ENCODE measurements at places on chromosomes 6 and 20.

- no peak overlapping the region for H3K27ac ChIP-seq
- H3K4me3 ChIP-seq = no peak overlapping the region
- no peaks in the 10 kb centered on the region for H3K4me1 ChIP-seq
- DNase-seq = no peak
- H3K27me3 ChIP-seq = peaks cover 2% of the 10 kb centered on the region
- no peaks in the 10 kb centered on the region for H3K36me3 ChIP-seq
These were observed 10.5 kb upstream of the ZNF334 start for GRCh38 chr20:46523696-46524328.

DNA sequence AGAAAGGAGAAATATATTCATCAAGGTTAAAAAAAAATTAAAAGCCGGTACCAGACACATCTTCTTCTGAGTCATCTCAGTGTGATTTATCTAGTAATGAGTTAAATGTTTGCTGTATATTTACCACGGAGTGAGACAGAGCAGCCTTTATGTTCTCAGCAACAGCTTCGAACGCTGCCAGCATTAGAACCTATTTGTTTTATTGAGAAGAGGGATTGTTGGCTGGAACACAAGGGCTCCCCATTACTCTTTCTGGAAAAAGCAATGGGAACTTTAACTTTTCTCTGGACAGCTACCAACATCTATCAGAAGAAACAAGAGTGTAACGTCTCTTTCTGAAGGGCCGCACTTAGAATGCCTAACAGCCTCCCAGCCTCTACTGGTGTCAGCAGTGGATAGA, 105.3 kb upstream of the TAB2 start:
- peaks cover 29% of the 10 kb centered on the region for H3K4me1 ChIP-seq
- H3K4me3 ChIP-seq = no peak overlapping the region
- H3K27ac ChIP-seq = peak overlapping the region; percentile 35

DNA sequence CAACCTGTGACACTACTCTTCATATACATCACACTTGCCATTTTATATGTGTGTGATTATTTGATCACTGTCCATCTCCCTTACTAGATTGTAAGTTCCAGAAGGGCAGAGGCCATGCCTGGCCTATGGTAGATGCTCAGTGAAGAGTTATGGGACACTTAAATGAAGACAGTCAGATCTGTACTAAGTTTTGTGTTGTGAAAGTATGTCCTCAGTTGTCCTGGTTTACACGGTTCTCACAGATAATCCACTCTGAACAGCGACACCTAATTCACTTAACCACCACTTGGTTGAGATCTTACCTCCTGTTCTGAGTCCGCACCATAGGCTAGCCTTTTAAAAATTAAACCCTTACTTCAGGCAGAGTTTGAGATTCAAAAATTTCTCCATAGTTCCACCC, 434.1 kb upstream of the SOX4 start:
- no peak overlapping the region for H3K4me3 ChIP-seq
- H3K27ac ChIP-seq = no peak overlapping the region
- no peaks in the 10 kb centered on the region for H3K36me3 ChIP-seq
- no peaks in the 10 kb centered on the region for H3K27me3 ChIP-seq
- no peaks in the 10 kb centered on the region for H3K4me1 ChIP-seq

DNA sequence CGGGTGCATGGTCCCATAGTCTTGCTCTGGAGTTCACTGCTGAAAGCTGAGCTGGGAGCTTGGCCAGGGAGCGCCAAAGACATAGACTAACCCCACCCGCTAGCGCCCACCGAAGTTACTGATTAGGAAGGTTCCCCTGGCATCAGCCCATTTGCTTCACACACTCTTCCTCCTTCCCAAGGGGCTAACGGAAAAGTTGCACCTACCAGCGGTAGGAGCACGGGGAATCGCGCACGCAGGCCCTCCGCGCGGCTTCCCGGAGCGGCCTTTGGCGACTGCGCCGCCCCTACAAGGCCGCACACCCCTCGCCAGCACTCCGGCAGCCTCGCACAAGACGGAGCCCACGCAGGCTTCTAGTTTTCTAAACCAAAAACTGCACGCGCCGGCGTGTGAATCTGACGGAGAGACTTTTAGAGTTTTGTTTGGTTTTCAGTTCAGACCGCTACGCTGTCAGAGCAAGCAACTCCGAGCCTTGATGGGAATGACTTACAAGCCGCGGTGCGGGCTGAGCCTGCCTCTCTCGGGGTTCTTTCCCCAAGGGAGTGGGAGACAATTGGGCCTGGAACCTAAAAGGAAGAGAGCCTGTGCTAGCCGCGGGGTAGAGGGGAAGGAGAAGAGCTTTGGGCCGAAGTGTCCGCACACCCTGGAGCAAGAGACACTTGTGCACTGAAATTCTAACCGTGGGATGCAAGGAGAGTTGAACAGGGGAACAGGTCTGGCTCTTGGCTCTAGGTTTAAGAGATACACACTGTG, 891 bp upstream of the POU3F2 start:
- H3K27ac ChIP-seq = no peak overlapping the region
- no peaks in the 10 kb centered on the region for H3K36me3 ChIP-seq

DNA sequence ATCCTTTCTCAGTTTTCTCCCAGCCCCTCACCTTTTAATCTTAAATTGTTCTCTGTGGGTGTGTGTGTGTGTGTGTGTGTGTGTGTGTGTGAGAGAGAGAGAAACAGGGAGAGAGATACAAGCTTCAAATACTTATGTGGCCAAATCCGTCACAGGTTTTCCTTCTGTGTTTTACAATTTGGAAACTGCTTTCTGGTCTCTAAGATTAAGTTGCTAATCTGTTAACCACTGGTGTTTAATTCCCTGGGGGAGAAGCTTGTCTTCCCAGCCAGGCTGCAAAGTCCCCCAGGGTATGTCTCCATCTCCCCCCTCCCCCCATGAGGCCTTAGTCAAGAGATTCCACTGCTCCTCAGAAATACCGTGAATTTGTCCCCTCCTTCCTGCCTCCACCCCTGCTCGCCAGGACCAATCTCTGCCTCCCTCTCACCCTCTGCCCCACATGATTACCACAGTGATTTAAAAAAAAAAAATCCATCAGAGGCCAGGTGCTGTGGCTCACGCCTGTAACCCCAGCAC, 49.0 kb downstream of the RIPOR3 start:
- DNase-seq = no peak
- H3K27ac ChIP-seq = no peak overlapping the region
- H3K27me3 ChIP-seq = no peaks in the 10 kb centered on the region
- H3K4me3 ChIP-seq = no peak overlapping the region

GRCh38 chr20:50399917-50400704, 110.1 kb upstream of the PTPN1 start:
- H3K27ac ChIP-seq = no peak overlapping the region
- no peak for DNase-seq
- H3K4me3 ChIP-seq = no peak overlapping the region
- no peaks in the 10 kb centered on the region for H3K27me3 ChIP-seq
- H3K36me3 ChIP-seq = no peaks in the 10 kb centered on the region

GRCh38 chr6:20893412-20893811, 359.2 kb downstream of the CDKAL1 start:
- DNase-seq = no peak
- no peak overlapping the region for H3K4me3 ChIP-seq
- no peak overlapping the region for H3K27ac ChIP-seq
- H3K4me1 ChIP-seq = no peaks in the 10 kb centered on the region
- H3K36me3 ChIP-seq = no peaks in the 10 kb centered on the region

DNA sequence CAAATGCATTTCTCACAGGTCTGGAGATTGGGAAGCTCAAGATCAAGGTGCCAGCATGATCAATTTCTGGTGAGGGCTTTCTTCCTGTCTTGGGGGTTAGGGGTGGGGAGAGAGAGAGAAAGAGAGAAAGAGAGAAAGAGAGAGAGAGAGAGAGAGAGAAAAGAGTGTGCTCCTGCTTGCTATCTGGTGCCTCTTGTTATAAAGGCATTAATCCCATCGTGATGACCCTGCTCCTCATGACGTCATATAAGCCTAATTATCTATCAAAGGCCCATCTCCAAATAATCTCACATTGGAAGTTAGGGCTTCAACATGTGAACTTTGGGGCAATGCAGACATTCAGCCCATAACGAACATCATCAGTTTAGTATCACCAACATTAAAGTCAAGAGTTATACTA, 114.8 kb downstream of the EYA4 start:
- H3K4me1 ChIP-seq = no peaks in the 10 kb centered on the region
- no peak overlapping the region for H3K4me3 ChIP-seq
- H3K36me3 ChIP-seq = no peaks in the 10 kb centered on the region
- H3K27me3 ChIP-seq = no peaks in the 10 kb centered on the region
- no peak for DNase-seq

DNA sequence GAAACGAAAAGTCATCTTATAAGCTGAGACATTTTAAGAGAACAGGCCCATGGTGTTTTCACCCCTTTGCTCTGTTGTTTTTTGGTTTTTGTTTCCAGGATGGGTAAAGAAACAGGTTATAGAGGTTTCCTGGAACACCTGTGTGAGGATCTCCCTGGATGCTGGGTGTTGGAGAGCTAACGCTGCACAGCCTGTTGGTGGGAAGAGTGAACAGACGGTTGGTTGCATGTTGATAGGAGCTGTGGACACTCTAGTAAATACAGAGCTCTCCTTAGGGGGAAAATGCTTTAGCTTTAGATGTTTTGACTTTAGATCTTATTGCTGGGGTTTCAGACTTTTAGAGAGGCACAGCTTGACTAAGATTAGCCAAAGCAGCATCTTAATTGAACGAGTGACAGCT, 235.2 kb downstream of the SOX4 start:
- no peaks in the 10 kb centered on the region for H3K4me1 ChIP-seq
- DNase-seq = no peak
- H3K27me3 ChIP-seq = no peaks in the 10 kb centered on the region
- no peaks in the 10 kb centered on the region for H3K36me3 ChIP-seq

DNA sequence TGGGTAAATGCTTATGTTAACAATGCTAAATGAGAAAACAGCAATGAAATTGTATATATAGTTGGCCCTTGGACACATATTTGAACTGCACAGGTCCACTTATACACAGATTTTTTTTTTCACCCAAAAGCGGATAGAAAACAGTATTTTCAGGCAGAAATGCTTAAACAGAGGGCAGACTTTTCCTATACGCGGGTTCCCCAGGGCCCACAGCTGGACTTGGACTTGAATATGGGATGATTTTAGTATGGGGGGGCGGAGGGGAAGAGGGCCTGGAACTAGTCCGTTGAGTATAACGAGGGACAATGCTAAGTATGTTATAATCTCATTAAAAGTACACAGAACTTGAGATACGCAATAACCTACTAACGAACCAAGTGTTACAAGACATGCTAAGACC, 1.1 kb upstream of the PRSS35 start:
- H3K4me1 ChIP-seq = no peaks in the 10 kb centered on the region
- DNase-seq = no peak
- no peaks in the 10 kb centered on the region for H3K27me3 ChIP-seq
- H3K27ac ChIP-seq = no peak overlapping the region
- no peaks in the 10 kb centered on the region for H3K36me3 ChIP-seq

GRCh38 chr6:151379933-151380847, 11.2 kb downstream of the ZBTB2 start:
- DNase-seq = no peak
- H3K4me3 ChIP-seq = peak overlapping the region; percentile 42
- H3K27ac ChIP-seq = peak overlapping the region; percentile 73
- peaks cover 19% of the 10 kb centered on the region for H3K4me1 ChIP-seq

- H3K4me1 ChIP-seq = no peaks in the 10 kb centered on the region
- no peak for DNase-seq
These were observed 8.4 kb upstream of the TJAP1 start for GRCh38 chr6:43468748-43469681.

- peaks cover 8% of the 10 kb centered on the region for H3K4me1 ChIP-seq
- H3K27me3 ChIP-seq = no peaks in the 10 kb centered on the region
- no peak overlapping the region for H3K4me3 ChIP-seq
- H3K36me3 ChIP-seq = peaks cover 51% of the 10 kb centered on the region
- H3K27ac ChIP-seq = no peak overlapping the region
These were observed 123.9 kb downstream of the MAP3K4 start for GRCh38 chr6:161115468-161115867.

DNA sequence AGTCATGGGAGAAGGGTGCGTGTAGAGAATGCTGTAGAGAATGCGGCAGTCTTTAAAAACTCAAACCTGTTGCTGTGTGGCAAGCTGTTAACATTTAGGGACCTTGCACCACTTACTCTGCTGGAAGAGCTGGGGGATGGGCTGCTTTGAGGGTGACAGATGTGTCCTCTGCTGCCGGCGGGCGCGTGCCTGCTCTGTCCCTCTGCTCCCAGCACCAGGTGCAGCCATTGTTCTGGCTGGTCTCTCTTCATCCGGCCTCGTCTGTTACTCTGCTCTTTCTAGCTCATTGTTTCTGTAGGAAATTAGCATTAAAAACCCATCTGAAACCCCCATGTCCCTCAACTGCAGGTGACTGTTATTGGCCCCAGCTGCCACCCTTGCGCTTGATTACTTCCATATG, 78.5 kb downstream of the CBFA2T2 start:
- H3K4me1 ChIP-seq = peaks cover 8% of the 10 kb centered on the region
- H3K27me3 ChIP-seq = no peaks in the 10 kb centered on the region
- no peak overlapping the region for H3K27ac ChIP-seq
- DNase-seq = no peak
- H3K36me3 ChIP-seq = no peaks in the 10 kb centered on the region
- no peak overlapping the region for H3K4me3 ChIP-seq

DNA sequence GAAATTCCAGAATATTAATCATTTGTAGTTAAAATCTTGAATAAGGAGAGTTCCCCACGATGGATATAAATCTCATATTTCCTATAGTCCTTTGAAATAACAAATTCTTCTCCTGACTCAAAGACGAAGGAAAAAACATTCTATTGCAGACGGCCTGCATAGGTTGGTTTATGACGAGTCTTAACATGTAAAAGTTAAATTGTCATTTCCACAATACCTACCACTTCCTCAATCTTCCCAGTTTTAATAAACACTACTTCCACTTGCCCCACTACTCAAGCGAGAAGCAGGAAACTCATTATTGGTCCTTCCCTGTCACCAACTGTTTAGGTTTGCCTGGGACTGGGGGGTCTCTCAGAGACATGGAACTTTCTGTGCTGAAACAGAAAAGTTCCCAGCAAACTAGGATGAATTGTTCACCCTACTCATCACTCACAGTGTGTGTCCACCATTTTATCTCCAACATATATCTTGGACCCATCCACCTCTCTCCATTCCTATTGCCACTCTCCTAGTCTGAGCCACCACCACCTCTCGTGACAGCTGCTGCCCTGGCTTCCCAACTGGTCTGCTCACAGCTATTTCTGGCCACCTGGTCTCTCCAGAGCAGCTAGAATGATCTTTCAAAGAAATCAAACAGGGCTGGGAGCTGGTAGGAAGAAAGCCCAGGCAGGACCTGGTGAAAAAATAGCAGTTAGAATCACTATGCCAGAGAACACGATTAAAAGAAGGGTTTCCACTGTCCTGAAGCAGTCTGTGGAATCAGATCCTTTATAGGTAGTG, 15.1 kb upstream of the ZSCAN9 start:
- DNase-seq = no peak
- H3K4me1 ChIP-seq = peaks cover 14% of the 10 kb centered on the region

GRCh38 chr6:17178754-17179529, 77.1 kb downstream of the STMND1 start:
- no peak overlapping the region for H3K27ac ChIP-seq
- H3K27me3 ChIP-seq = no peaks in the 10 kb centered on the region
- H3K36me3 ChIP-seq = no peaks in the 10 kb centered on the region
- no peak overlapping the region for H3K4me3 ChIP-seq

GRCh38 chr6:18613319-18613925, 226.3 kb downstream of the RNF144B start:
- no peaks in the 10 kb centered on the region for H3K4me1 ChIP-seq
- H3K36me3 ChIP-seq = no peaks in the 10 kb centered on the region
- no peaks in the 10 kb centered on the region for H3K27me3 ChIP-seq
- DNase-seq = no peak
- no peak overlapping the region for H3K27ac ChIP-seq

- H3K27ac ChIP-seq = peak overlapping the region; percentile 36
These were observed 52.2 kb upstream of the BTN3A2 start for GRCh38 chr6:26312501-26313397.

- no peaks in the 10 kb centered on the region for H3K4me1 ChIP-seq
- H3K4me3 ChIP-seq = no peak overlapping the region
- no peak for DNase-seq
- no peaks in the 10 kb centered on the region for H3K27me3 ChIP-seq
These were observed 78.7 kb upstream of the IFNGR1 start for GRCh38 chr6:137297887-137298286.

Data from effector memory CD4-positive, alpha-beta T cell (primary cell).